ENCODE measurements at places on chromosomes 16 and 17.

- DNase-seq, result no peak
Measured at GRCh38 chr17:46020023-46020761, 21.1 kb downstream of the STH start.

DNA sequence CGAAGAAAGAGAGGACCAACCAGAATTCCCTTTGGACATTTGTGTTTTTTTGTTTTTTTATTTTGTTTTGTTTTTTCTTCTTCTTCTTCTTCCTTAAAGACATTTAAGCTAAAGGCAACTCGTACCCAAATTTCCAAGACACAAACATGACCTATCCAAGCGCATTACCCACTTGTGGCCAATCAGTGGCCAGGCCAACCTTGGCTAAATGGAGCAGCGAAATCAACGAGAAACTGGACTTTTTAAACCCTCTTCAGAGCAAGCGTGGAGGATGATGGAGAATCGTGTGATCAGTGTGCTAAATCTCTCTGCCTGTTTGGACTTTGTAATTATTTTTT, 3.6 kb downstream of the SOX9 start:
- DNase-seq, result no peak

GRCh38 chr17:75110234-75110937, 617 bp downstream of the ARMC7 start:
- DNase-seq, result no peak

GRCh38 chr17:60493847-60494321, 32.2 kb downstream of the APPBP2 start:
- DNase-seq, result no peak

DNA sequence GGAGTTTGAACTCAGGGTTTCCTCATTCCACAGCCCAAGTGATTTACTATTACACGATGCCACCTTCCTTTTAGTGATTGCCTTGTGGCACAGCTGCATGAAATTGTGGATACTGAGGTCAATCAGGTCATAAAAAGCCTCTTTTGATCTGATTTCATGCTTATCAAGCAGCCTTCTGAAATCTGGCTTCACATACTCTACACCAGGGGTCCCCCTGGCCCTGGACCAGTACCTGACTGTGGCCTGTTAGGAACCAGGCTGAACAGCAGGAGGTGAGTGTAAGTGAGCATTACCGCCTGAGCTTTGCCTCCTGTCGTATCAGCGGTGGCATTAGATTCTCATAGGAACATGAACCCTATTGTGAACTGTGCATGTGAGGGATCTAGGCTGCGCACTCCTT, 13.8 kb downstream of the SLFN5 start:
- DNase-seq, result no peak

- DNase-seq, result no peak
Measured at GRCh38 chr16:21598206-21598605, 1.2 kb upstream of the METTL9 start.

DNA sequence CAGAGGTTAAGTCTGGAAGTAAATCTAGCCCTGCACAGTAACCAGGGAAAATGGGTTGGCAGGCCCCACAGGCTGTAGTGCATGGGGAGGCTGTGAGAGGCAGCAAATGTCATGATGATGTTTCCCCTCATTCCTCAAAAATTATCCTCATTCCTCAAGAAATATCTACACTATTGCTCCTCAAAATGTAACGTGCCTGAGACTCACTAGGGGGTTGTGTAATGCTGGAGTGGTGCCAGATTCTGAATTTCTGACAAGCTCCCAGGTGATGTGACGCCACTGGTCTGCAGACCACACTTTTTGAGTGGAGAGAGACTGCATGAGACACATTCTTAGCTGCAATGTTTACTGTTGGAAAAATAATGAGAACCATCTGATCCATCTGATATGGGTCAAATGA, 1.2 kb upstream of the MPP3 start:
- no peak for DNase-seq

GRCh38 chr16:52035436-52035835, 511.5 kb downstream of the TOX3 start:
- no peak for DNase-seq

DNA sequence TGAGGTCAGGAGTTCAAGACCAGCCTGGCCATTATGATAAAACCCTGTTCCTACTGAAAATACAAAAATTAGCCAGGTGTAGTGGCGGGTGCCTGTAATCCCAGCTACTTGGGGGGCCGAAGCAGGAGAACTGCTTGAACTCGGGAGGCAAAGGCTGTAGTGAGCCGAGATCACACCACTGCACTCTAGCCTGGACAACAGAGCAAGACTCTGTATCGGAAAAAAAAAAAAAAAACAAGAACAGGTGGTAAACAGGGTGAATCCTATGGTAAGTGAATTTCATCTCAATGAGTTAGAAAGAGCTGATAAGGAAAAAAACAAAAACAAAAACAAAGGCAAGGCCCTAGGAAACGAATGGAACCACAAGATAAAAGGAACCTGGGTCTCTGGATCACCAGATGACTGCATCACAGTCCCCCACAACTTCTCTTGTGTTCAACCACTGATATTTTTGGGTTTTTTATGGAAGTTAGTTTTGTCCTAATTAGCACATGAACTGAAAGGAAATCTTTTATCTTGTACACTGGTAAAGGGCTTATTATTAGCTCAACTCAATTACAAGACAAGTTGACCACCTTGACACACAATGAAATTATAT, 21.0 kb downstream of the GLG1 start:
- no peak for DNase-seq

DNA sequence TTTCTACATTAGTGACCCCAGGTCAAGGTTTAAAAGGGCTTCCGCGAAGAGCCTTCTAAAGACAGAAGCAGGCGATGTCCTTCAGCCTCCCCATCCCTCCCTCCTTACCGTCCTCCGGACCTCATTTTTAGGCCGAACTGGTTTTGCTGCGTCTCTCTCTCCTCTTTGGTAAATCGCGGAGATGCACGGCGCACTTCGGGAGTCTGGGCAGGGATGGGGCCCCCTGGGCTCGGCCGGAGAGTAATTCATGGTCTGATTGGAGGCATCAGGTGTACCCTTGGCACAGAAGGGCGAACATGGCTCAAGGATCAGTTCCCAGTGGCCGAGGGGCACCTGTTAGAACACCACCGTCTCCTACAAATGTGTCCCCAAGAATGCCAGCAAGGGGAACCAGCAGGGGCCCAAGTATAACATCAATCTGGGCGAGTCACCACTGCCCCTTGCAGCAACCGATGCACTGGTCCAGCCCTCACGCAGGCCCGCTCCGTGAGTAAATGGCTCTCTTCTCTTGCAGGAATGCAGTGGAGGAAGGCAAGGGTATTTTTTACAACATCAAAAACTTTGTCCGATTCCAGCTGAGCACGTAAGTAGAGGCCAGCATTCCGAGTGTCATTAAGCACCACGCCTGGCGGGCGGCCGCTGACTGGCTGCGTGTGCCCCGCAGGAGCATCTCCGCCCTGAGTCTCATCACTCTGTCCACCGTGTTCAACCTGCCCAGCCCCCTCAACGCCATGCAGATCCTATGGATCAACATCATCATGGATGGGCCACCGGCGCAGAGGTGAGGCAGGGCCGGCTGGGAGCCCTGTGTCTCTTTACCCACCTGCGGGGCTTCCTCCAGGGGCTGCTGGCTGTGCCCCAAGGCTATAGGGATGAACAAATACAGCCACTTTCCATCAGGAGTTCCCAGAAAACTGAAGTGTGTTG, 45.6 kb downstream of the MEAK7 start:
- DNase-seq, result no peak

- DNase-seq, result no peak
Measured at GRCh38 chr17:45573924-45574770, 83.6 kb upstream of the PLEKHM1 start.

- no peak for DNase-seq
Measured at GRCh38 chr16:81275064-81275532, 36.6 kb downstream of the BCO1 start.

GRCh38 chr16:73021866-73022495, 25.9 kb downstream of the ZFHX3 start:
- DNase-seq, result no peak

GRCh38 chr16:71853413-71853812, 7.6 kb downstream of the ATXN1L start:
- DNase-seq, result no peak

DNA sequence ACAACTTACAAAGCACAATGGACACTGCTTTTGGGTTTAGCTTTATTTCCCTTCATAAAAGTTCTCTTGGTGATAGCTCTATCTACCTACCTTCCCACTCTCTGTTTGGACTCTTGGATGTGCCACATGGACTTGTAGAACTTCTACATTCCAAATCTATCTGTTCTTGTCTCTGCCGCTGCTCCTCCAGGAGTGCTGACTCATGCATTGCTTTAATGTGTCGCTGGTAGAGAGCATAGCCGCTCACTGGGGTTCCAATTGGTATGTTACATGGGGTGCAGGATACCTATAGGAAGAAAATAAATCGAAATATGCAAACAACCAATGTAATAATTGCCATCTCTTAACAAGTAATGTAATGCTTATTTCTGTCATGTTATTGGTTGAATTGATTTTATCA, 92.1 kb downstream of the TTC19 start:
- DNase-seq, result no peak

DNA sequence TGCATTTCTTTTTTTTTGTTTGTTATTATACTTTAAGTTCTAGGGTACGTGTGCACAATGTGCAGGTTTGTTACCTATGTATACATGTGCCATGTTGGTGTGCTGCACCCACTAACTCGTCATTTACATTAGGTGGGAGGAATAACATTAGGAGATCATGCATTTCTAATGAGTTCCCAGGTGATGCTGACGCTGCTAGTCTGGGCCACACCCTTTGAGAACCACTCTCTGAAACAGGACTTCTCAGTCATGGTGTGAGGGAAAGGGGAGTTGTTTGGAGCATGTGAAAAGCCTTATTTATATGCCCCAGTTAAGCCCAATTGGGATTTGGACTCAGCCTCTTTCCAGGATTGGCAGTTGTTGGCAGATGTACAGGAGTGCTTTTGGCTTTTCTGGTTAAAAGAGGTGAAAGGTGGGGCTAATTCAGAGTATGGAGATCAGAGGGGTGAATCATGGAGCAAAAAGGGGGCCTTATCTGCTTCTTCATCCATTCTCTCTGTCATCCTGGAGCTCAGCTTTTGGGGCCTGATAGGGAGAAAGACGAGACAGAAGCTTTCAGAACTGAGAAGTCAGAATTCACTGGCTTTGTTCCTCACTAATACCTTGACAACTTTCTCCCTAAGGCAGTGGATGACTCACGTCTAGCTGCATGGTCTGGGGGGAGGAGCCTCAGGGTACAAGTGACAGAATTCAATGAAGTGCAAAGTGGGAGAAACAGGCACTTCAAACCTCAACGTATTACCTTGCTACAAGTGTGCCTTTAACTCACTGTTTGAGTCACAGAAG, 180.0 kb upstream of the CACNG3 start:
- DNase-seq, result no peak

GRCh38 chr17:11944587-11944986, 52.7 kb downstream of the ZNF18 start:
- no peak for DNase-seq

GRCh38 chr17:8707332-8708024, 37.2 kb downstream of the CCDC42 start:
- no peak for DNase-seq

DNA sequence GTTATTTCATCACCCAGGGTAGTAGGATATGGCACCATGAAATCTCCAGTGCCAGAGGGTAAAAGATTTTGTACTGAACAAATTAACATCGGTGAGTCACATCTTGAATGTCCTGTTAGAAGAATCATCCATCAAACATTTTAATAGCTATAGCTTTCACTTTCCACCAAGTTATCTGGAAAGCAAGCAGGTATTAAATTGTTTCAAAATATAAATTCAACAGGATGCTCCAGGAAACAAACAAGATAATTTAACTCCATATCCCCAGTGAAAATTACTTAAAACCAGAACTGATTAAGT, 2.4 kb downstream of the VEZF1 start:
- DNase-seq, result no peak

GRCh38 chr17:45225964-45226530, 4.4 kb downstream of the FMNL1 start:
- DNase-seq, result no peak

GRCh38 chr17:43753493-43754129, 5.0 kb downstream of the SOST start:
- DNase-seq, result no peak

- DNase-seq, result no peak
Measured at GRCh38 chr16:57756424-57757325, 21.1 kb downstream of the KATNB1 start.

- DNase-seq, result no peak
Measured at GRCh38 chr16:56836410-56837230, 28.4 kb upstream of the SLC12A3 start.

GRCh38 chr17:30552994-30553566, 75.9 kb downstream of the GOSR1 start:
- DNase-seq, result no peak

DNA sequence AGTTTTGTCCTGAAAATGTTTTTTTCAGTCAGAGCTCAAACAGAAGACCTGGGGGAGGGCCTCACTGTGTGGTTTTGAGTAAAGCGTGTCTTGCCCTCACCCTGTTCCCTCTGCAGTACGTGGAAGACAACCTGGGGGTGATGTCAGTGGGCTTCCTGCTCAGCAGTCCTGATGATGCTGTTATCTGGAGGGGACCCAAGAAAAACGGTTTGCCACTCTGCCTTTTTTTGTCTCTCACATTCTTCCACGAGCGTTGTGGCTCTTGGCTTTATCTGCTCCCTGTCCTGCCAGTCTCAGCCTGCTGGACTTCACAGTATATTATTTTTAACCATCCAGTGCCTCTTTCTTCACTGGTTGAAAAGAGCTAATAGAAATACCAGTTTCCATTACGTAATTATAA, 12.9 kb downstream of the NUBP1 start:
- DNase-seq, result no peak

GRCh38 chr17:35432176-35433074, at the start of gene SLFN12:
TSS of gene SLFN12 (minus strand) at chr17:35432500. CDS start at chr17:35423028, 9,472 bp downstream.
- no peak for DNase-seq

- no peak for DNase-seq
Measured at GRCh38 chr16:7334801-7335560, 2.3 kb downstream of the RBFOX1 start.

GRCh38 chr16:83802135-83802534, 5.6 kb upstream of the HSBP1 start:
- no peak for DNase-seq

DNA sequence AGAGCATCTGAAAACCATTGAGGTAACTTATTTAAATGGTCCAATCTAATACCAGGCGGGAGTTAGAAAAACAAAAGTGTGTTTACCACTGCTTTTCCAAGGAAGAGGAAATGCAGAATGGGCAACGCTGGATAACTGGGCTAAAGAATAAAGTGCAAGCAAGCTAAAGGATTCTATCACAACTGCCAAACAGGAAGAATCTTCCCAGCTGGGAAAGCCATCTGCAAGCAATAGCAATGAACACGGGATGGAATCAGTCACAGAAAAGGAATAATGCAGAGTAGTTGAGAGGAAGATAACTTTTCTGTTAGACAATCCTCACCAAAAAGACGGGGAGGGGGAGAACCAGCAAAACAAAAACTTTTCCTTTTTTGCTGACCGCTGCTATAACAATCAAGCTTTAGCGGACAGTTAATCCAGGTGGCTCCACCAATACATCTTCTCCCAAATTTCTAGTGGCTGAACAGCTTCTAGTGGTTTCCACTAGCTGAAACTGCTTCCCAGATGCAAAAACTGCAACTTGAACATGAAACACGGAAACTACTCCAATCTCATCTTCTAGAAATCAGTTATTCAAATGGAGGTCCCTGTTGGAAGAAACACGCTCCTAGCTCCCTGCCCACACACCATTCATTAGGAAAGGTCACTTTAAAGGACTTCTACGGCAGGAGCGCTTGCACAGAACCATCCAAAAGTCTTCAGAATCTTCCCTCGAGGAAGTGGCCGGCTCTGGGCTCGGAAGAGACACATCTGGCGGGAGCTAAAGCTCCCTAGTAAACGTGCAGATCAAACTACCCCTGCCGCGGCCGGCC, 929 bp downstream of the TMEM11 start:
- no peak for DNase-seq
